ENCODE measurements at places on chromosomes 4 and X. TPM values are rescaled to one million over a fixed set of nuclear protein-coding genes. Genes with fewer than 3 reads are reported as not detected.

The SPRY1 gene
- 13.5 TPM for total RNA-seq

DNA sequence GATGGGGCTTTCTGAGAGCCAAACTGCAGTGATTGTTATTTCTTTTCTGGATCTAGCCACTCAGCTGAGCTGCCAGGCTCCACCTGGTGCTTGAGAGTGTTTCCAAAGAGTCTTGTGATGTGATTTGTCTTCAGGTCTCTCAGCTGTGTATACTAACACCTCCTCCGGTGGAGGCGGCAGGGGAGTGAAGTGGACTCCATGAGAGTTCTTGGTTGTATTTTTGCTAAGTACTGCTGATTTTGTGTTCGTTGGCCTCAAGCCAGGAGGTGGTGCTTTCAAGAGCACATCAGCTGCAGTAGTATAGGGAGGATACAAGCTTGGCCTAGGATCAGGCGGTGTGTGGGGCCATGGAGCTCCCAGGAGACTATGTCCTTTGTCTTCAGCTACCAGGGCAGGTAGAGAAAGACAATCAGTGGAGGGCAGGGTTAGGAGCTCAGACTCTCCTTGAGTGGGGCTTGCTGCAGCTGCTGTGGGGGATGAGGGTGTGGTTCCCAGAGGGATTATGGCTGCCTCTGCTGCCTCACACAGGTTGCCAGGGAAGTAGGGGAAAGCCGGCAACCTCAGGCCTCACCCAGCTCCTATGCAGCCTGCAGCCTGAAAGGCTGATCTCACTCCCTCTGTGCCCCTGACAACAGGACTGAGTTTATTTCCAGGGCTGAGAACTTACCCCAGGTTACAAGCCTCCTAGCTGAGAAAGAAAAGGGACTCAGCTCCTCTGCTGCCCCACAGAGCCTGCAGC is 62.4 kb downstream of the NPFFR2 start:
- no peak for DNase-seq

DNA sequence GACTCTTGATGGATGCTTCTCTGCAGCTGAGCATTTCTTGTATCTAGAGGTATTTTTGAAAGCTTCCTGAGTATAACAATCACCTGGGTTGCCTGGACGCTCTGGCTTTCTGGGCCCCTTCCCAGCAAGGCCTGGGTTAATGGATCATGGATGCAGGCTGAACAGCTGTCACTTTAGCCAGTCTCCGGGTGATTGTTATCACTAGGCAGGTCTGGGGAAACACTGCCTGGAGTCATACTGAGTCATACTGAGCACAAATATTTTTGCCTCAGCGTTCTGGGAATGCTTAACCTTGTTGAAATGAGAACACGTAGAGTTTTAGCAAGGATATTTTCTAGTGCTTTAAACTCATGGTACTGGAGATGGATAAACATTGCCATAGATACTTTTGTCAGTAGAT is 102.6 kb downstream of the PHEX start:
- peak; percentile 85 for DNase-seq

The ASMTL gene
- total RNA-seq, result 15.1 TPM

The MAPK10 gene
- total RNA-seq, result 4.3 TPM

GRCh38 chr4:183171484-183172267 is 72.6 kb downstream of the WWC2 start:
- DNase-seq, result no peak

The PHEX gene
- total RNA-seq, result 0.75 TPM

The TRO gene
- total RNA-seq, result 21.3 TPM

DNA sequence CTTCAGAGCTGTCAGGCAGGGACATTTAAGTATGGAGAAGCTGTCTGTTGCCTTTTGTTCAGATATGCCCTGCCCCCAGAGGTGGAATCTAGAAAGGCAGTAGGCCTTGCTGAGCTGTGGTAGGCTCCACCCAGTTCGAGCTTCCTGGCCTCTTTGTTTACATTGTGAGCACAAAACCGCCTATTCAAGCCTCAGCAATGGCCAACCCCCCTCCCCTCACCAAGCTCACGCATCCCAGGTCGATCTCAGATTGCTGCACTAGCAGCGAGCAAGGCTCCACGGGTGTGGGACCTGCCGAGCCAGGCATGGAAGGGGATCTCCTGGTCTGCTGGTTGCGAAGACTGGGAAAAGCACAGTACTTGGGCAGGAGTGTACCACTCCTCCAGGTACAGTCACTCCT is 59.3 kb downstream of the ZNF674 start:
- no peak for DNase-seq

GRCh38 chr4:78480286-78480685 is 71.3 kb upstream of the ANXA3 start:
- peak; percentile 22 for DNase-seq

DNA sequence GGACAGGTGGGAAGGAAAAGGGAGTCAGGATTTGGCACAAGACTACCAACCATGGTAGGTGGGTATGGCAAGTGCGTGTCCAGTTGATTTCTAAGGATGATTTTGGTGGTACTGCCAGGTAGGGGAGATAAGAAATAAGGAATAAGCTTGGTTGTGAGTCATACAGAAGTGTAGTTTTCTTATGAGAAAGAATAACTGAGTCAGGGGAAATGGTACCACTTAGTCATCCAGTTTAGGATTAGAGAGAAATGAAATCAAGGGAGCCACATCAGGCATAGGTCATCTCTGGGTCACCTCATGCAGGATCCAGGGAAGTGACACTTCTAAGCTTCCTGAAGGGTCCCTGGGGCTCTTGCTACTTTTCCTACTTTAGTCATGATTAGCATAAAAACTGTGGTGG is 107.1 kb upstream of the C1GALT1C1 start:
- DNase-seq, result peak; percentile 61

The UGT2B11 gene
- total RNA-seq, result not detected

The XK gene
- total RNA-seq, result 0.13 TPM

The DNAAF6 gene
- total RNA-seq, result not detected

DNA sequence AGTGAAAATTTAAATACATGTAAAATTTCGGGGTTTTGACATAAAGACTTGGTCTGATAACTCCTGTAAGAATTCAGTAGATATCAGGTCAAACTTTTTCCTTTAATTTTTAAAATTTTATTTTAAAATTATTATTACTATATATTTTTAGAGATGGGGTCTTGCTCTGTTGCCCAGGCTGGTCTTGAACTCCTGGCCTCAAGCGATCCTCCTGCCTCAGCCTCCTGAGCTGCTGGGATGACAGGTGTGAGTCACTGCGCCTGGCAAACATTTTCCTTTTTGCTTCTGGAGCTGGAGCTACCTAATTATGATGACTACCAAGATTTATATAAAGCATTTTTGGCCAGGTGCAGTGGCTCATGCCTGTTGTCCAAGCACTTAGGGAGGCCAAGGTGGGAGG is 37.3 kb downstream of the KLHL15 start:
- DNase-seq, result no peak

- no peak for DNase-seq
Observed at GRCh38 chr4:127103681-127104115, 529.1 kb upstream of the INTU start.

DNA sequence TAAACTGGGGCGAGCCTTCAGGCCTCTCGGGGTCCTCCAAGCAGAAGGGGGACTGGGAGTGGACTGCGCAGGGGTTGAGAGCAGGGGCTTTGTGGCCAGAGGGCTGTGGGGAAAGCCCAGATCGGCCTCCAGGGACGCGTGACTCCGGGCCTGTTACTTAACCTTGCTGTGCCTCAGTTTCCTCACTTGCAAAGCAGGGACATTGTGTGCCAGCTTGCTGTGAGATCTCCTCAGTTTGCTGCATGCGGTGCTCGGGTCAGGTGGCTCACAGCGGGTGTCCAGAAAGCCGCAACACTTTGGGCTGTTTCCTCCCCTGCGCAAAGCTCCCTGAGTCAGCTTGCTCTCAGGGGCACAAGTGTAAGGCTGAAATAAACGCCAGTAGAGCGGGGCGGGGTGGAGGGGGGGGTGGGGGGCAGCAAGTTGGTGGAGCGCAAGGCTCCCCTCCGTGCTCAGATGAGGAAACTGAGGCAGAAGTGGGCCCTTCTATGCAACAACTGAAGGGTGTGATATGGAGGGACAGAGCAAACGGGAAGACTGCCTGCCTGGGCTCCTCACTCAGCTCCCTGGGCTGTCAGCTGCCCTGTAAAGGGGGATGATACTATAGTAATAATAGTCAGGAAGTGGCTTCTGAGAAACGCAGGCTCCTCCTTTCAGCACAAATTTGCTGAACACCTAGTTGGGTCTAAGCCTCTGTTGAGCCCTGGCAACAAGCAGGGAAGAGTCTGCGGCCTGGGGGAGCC is 101.0 kb downstream of the HMX1 start:
- DNase-seq, result no peak

GRCh38 chr4:158870626-158871334 is 102.0 kb downstream of the FNIP2 start:
- no peak for DNase-seq

GRCh38 chrX:69000877-69001276 is 164.4 kb downstream of the PJA1 start:
- no peak for DNase-seq

DNA sequence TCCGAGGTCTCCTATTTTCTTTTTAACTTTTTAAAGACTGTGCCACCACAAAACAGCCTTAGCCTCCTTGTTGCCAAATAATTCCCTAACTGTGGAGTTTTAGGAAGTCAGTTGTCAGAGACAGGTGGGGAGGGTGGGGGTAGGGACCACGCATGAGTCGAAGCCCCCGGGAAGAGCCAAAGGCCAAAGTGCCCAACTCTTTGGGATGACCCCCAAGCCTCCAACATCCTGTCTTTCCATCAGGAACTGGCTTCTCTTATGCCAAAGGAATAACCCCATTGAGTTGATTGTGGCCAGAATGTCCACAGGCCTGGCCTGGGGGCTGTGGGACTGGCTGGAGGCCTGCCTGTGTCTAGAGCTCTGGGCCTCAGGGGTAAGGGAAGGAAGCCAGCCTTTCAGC is 5.8 kb downstream of the PRRG3 start:
- DNase-seq, result no peak

DNA sequence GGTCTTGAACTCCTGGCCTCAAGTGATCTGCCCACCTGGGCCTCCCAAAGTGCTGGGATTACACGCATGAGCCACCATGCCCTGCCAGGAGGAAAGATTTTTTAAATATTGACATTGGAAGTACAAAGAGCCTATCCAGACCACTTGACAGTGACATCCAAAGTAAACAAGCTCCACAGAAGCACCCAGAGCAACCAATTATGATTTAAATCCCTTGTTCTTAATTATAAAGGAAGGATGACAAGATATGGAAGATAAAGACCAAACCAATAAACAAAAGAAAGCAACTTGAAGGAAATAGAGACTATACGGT is 27.7 kb upstream of the RPL34 start:
- DNase-seq, result no peak

DNA sequence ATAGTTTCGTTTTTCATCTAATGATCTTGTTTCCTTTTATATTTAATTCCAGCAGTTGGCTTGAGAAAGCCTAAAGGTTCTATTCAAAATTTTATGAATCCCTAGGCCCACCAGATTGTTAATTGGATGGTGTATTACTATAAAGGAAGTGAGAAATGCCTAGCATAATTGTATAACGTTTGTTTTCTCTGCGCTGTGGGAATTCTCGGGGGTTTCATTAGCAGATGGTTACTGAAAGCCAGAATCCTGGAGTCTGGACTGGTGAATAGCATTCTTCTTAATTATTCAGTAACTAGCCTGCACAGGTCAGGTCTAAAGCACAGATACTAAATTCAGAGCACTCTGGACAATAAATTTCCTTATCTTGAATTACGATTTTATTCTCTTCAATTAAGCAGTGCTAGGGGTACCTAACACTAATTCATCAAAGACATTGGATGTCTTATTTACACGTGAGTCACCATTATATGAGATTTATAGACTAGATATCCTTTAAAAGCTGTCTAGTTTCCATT is 459.4 kb downstream of the DTHD1 start:
- no peak for DNase-seq

GRCh38 chrX:150848914-150849365 is 49.5 kb downstream of the CD99L2 start:
- peak; percentile 31 for DNase-seq

GRCh38 chrX:152137771-152138387 is 498 bp downstream of the MAGEA10 start:
- no peak for DNase-seq

- no peak for DNase-seq
Observed at GRCh38 chrX:56397636-56398035, 165.5 kb downstream of the KLF8 start.

DNA sequence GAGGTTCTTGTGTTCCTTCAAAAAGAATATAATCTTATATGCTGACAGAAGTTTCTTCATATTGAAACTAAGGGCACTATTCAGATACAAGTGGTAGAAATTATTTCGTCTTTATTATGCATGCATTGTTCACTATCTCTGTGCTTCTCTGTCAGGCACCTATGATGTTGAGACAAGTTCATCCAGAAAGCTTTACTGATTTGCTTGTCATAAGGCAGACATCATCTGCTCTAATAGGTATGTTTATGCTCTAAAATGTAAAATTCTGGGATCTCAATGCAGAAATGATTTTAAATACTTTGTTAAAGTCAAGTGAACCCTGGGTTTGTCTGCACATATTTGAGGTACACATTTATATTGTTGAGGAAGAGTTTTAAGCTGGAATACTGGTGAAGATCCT is 3.6 kb downstream of the UGT2B11 start:
- DNase-seq, result no peak

Measured in LHCN-M2 (cell line).